Activated CD4-positive, alpha-beta T cell treated with anti-CD3 and anti-CD28 coated beads for 24 hours (primary cell): ENCODE measurements at places on chromosomes 4 and X.

- no peak for DNase-seq
These were observed 79.6 kb downstream of the MAPK10 start for GRCh38 chr4:86280246-86280645.

DNA sequence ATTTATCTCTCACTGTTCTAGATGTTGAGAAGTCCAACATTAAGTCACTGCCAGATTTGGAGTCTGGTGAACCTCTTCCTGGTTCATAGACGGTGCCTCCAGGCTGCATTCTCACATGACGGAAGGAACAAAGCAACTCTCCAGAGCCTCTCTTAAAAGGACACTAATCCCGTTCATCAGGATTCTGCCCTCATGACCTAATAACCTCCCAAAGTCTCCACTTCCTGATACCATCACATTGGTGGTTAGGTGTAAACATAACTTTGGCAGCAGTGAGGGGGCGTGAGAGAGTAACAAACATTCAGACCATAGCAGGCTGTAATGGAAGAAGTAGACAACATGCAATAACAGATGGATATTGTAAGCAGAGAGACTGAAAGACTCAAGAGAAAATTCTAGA is 388.6 kb downstream of the PDHA2 start:
- no peak for DNase-seq

GRCh38 chr4:110198435-110199416 is at the start of gene ELOVL6:
ELOVL6 (minus strand) TSS chr4:110198615; CDS start chr4:110198335, 280 bp downstream.
- DNase-seq, result no peak

GRCh38 chrX:87005885-87006284 is 511.7 kb upstream of the KLHL4 start:
- DNase-seq, result no peak
